ENCODE measurements at places on chromosomes 1 and 21.
A peak's percentile ranks its signal among the peaks of the same experiment; 100 is the strongest.

GRCh38 chr21:34864370-34865149 is 184.5 kb downstream of the RUNX1 start:
- DNase-seq: no peak

DNA sequence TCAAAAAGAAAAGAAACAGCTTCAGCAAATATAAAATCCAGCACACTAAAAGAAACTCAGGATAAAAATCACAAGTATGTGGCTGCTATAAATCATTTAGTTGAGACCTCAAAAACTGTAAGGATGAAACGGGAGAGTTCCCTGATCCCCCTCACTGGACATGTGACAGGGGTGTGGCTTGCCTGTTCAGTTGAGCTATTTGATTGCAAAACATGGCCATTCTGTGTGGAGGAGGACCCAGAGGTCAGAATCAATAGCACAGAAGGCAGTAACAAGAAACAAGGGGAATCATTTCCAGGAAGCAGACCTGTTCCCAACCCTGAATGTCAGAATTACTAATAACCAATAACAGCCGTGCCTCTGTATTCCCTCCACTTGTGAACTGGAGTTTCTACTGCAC is 27.9 kb downstream of the RBM11 start:
- no peak for DNase-seq

DNA sequence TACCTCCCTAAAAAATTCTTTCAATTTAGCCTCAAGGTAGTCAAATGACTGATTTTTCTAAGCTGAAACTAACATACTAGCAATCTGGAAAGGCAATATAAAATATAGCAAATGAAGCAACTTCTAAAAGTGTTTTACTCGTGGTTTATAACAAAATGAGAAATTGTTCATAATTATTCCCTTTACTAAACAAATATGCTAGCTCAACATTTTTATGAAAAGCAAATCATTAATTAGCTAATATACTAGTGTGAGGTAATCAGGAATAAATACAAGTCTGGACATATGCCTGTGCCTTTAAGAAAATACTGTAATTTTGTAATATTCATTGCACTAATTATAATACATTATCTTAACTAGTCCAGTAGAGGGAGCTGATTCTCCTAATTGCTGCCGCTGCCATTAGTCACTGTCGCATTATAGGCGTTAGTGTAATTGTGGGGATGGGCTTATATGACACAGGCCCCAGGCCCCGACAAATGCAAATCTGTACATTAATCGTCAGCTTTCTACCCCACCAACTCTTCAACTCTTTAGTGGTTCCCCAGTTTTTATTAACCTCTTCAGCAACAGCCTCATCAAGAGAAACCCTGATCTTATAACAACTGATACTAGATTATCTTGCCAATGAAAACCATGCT is 160.9 kb downstream of the GABPA start:
- no peak for DNase-seq

GRCh38 chr1:5721634-5722215 is 270.5 kb downstream of the NPHP4 start:
- DNase-seq: no peak

GRCh38 chr1:151711044-151711800 is 5.4 kb downstream of the CELF3 start:
- DNase-seq: no peak

GRCh38 chr1:37034121-37035013 is at the start of gene GRIK3:
Gene GRIK3 (minus strand): TSS chr1:37034515. CDS start chr1:37034108, 407 bp downstream.
- DNase-seq: no peak

- peak; percentile 31 for DNase-seq
These were observed 60.6 kb downstream of the GNG4 start for GRCh38 chr1:235588916-235589515.

DNA sequence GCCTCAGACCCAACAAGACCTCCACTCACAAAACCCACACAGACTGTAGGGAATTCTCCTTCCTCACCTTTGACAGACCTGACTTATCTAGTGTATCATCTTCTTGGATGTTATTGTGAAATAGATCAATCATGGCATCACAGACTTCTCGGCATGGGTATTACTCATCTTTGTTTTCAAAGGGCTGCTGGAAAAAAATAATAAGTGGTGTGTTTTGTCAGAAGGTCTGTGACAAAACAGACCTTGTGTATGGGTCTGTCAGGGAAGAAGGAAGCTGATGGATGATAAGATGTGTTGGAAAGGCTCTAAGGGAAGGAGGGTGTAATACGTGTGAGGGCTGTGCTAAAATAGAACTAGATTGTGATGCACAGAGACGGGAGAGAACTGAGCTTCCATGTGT is 13.9 kb upstream of the S100A7 start:
- no peak for DNase-seq

GRCh38 chr1:193520472-193520871 is 334.1 kb upstream of the B3GALT2 start:
- no peak for DNase-seq

GRCh38 chr1:218462587-218462986 is 117.5 kb downstream of the TGFB2 start:
- no peak for DNase-seq

DNA sequence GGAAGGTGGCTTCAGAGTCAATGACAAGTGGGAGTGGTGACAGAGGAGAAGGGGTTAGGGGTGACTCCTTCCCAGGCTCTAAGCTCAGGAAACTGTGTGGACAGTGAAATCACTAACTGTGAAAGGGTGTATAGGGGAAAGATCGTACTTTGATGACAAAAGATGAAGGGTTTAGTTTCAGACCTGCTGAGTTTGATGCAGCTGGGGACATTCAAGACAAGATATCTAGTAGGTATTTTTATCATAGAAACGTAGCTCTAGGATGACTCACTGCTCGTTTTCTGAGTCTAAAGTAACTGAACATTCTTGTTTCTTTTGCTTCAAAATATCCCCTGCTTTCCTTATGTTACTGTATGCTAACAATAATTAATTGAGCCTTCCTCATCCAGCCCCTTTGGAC is 149.0 kb downstream of the PCP4 start:
- no peak for DNase-seq

DNA sequence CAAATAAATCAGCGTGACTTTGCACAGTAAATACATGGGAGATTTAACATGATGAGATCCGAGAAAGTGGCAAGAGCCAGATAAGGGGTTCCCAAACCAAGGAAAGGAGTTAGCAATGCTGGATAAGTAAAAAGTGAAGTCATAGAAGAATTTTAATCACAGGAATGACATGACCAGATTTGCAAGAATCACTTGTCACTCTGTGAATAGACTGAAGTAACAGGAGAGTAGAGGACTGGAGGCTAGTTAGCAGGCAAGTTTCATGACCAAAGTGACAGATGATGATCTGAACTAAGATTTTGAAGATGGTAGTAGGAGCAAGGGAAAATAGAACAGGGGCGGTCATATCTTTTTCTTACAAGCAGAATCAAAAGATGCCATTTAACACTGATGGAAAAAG is 8.4 kb downstream of the CFH start:
- no peak for DNase-seq

- DNase-seq: no peak
These were observed 13.4 kb downstream of the SNAP47 start for GRCh38 chr1:227748496-227749182.

GRCh38 chr1:198437332-198437731 is 103.1 kb downstream of the ATP6V1G3 start:
- no peak for DNase-seq

- no peak for DNase-seq
These were observed 56.2 kb upstream of the ADAM30 start for GRCh38 chr1:119952496-119952895.

GRCh38 chr1:33433509-33434362 is 2.8 kb upstream of the PHC2 start:
- no peak for DNase-seq

GRCh38 chr1:55916907-55917306 is 662.5 kb downstream of the PLPP3 start:
- no peak for DNase-seq

GRCh38 chr1:41245659-41246058 is 3.6 kb upstream of the SCMH1 start:
- DNase-seq: no peak

GRCh38 chr1:10324627-10325026 is 74.2 kb upstream of the PGD start:
- DNase-seq: no peak

- no peak for DNase-seq
These were observed 2.6 kb downstream of the RNF220 start for GRCh38 chr1:44407430-44408211.

DNA sequence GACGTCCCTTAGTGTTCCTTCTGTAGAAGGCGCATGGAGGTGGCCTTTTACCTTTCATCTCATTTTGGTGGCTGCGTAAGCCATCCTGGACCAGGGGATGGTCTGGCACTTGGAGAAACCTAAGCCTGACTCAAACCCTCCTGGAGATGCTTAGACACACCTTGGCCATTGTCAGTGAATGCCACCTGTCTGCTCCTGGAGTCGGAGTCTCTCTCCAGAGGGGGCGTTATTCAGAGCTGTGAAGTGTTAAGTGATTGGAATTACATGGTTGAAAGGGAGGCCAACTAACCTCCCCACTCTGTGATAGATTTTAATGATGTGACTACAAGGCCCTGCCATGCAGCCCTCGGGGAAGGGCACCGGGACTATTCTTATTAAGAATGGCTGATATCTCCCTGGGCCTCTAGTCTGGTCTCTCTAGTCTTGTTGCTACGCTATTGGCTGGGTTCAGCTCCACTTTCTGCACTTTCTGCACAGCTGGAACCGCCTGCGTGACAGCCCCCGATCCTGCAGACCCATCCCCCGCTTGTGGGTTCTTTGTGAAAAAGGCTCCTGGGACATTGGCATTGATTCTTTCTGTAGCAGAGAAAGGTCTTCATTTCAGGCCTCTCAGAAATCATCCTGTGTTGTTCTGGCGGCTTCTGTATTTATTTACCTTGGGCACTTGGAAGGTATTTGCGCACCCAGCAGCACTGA is 4.2 kb downstream of the RASSF5 start:
- DNase-seq: peak; percentile 32

DNA sequence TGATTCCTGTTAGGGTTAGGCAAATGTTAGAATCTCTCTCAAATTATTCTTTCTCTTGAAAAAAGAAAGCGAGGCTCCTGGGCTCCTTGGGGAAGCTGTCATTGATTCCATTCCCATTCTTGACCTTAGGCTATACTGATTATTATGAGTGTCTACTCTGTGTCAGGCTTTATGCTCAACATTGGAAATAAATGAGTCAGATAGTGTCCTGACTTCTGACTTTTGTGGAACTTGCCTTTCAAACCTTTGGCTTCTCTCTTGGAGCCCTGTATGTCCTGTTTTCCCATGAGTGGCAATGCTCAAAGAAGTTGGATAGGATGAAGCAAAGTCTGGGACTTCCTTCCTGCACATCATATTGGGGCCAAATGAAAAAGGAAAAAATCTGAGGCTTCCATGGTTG is 11.6 kb downstream of the AGO1 start:
- DNase-seq: no peak

- no peak for DNase-seq
These were observed 15.0 kb downstream of the CDKN2C start for GRCh38 chr1:50985094-50985493.

DNA sequence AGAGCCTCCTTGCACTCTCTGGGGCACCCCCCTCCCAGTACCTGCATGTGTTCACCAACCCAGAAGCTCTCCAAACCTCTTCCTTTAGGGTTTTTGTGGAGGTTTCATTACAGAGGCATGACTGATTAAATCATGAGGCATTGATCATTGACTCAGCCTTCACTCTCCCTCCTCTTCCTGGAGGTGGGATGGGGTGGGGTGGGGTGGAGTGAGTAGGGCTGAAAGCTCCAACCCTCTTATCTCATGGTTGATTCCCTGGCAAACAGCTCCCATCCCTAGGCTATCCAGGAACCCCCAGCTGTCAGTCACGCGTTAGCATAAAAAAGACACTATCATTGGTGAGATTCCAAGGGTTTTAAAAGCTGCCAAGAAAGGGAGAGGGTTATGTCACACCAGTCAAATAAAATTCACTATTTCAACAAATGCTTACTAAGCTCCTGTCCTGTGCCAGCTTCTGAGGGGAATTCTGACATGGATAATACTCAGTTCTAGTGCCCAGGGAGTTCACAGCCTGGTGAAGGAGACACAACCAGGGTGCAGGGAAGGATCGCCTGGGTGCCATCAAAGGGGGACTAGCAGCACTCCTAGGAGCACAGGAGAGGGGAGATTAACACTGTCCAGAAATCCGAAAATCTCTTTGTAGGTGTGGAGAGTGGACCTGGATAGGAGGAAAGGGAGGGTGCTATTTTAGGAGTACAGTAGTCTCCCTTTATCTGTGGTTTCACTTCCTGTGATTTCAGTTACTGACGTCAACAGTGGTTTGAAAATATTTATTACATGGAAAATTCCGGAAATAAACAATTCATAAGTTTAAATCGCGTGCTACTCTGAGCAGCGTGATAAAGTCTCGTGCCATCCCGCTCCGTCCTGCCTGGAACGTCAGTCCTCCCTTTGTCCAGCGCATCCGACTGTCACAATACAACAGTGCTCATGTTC is 6.8 kb upstream of the IL24 start:
- no peak for DNase-seq

- no peak for DNase-seq
These were observed 561.6 kb downstream of the PLA2G4A start for GRCh38 chr1:187390215-187390818.

DNA sequence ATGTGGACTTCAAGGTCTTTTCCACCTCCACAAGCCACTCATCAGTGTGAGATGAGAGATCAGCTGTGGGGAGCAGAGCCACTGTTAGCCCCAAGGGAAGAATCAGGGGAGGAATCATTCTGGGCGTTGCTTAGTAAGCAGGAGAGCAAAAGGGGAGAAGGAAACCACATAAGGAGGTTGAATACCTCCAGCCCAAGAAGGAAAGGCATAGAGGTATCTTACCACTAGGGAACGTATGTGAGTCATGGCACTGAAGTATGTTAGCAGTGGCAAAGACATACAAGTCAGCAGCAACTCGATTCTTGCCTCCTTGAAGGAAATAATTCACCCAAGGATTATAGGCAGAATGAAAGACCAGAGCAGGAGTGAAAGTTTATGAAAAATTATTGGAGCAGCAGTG is 31.6 kb upstream of the SLC5A9 start:
- DNase-seq: no peak

- DNase-seq: no peak
These were observed 859 bp upstream of the ERMAP start for GRCh38 chr1:42815941-42816584.

- no peak for DNase-seq
These were observed 38.5 kb upstream of the ZBTB40 start for GRCh38 chr1:22412932-22413727.

DNA sequence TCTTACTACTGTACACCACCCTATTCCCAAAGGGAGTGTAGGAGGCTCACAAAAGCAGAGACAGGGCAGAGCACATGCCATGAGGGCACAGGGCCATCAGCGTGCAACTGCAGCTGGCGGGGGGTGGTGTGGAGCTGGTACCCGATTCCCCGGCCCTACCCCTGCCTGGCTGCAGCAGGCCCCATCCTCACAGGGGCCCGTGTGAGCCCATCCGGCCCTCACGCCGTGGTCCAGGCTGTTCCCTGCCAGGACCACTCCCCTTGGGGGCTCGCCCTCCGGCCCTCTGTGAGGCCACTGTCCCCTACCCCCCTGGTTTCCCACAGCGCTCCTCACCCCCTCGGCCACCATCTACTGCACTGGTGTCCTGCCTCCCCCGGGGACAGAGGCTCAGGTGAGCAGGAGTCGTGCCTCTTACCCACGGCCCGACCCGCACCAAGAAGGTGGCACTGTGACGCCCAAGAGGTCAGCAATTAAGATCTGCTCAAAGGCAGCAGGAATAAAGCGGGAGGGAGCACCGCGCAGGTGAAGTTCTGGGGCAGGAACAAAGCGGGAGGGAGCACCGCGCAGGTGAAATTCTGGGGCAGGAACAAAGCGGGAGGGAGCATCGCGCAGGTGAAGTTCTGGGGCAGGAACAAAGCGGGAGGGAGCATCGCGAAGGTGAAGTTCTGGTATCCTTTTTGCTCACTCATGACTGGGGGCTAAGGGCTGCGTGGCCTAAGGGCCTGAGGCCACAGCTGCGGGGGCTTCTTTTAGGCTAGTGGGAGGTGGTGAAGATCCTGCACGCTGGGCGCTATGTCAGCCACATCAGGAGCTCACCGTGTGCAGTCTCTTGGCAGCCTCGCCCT is 3.9 kb downstream of the POFUT2 start:
- DNase-seq: peak; percentile 54
